ENCODE measurements at places on chromosomes 6 and 20.

GRCh38 chr6:111474771-111475170 lies 8.2 kb downstream of the REV3L start:
- DNase-seq = no peak

- DNase-seq = no peak
Measured at GRCh38 chr20:4134861-4135379, 119.6 kb upstream of the RNF24 start.

GRCh38 chr20:19907326-19908056 lies 109.7 kb upstream of the NAA20 start:
- DNase-seq = no peak

DNA sequence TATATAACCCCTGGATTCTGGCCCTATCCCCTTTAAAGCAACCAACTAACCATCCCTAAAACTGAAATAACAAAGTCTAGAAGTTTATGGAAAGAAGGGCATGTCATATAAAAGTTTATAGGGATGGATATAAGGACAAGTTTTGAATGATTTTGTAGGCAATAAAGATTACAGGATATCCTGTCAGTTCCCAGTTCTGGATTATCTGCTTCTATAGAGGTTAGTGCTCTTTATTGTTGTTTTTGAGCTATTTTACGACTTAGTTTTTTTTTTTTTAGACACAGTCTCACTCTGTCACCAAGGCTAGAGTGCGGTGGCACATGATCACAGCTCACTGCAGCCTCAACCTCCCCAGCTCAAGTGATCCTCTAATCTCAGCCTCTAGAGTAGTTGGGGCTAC lies 48.3 kb downstream of the ZFP64 start:
- DNase-seq = no peak

GRCh38 chr6:162538643-162539064 lies 188.9 kb downstream of the PRKN start:
- DNase-seq = no peak

DNA sequence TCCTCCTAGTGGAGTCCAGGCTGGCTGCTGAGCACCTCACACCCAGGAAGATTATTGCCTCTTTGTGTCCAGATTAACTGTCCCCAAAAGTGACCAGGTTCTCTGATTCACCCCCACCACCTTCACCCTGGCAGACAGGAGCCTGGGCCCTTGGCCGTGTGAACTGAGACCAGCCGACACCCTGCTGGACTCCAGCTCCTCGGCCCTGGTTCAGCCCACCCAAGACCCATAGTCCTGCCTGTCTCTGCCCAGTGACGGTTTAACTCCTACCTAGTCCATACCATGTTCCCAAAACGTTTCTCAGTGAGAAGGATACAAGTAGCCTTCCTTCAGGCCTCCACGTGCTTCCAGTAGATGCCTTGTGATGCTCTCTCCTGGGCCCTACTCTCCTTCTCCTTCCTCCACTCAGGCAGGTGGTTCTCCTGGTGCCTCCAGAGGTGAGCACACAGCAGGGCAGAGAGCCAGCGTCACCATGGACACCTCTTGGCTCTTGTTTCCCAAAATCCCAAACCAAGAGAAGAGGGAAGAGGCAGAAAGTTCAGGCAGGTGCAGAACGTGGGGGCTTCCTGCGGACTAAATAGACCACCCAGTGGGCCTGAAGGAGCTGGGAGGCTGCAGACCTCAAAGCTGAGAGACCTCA lies 134.4 kb upstream of the CST7 start:
- DNase-seq = peak; percentile 3

DNA sequence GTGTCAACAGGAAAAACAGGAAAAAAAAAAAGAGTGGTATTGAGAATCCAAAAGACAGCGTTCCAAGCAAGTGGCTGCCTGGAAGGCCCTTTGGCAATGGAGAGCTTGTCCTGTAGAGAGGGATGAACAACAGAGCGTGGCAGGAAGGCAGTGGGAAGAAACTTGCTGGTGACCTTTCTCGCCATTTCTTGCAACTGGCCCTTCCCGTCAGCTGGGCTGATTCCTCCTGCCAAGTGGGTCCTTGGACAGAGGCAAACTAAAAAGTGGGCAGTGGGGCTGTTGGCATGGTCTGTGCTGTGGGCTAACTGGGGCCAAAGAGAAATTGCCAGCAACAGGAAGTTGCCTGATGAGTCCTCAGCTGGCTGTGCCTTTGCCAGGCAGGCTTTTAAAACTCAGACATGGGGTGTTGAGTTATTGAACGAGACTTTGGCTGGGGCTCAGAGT lies 43.9 kb upstream of the CLDN20 start:
- no peak for DNase-seq

DNA sequence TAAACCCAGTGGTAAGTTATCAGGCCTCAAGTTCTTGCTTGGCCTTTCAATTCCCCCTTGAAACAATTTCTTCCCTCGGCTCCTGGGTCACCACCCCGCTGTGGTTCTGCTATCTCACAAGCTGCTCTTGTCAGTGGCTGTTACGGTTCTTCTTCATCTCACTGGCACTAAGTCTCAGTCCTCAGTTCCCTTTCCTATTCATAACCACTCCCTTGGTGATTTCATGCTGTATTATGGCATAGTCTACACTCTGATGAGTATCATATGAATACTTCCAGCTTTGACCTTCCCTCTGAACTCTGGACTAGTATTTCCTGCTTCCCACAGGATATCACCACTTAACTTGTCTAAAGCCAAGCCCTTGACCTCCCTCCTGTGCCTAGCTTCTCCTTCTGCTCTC lies 7.9 kb downstream of the TAAR1 start:
- no peak for DNase-seq

- DNase-seq = no peak
Measured at GRCh38 chr6:28565823-28566526, 40.3 kb downstream of the GPX5 start.

- DNase-seq = peak; percentile 43
Measured at GRCh38 chr6:170293341-170294231, 2.7 kb upstream of the DLL1 start.

GRCh38 chr20:44151621-44152416 lies 35.2 kb downstream of the JPH2 start:
- DNase-seq = no peak

DNA sequence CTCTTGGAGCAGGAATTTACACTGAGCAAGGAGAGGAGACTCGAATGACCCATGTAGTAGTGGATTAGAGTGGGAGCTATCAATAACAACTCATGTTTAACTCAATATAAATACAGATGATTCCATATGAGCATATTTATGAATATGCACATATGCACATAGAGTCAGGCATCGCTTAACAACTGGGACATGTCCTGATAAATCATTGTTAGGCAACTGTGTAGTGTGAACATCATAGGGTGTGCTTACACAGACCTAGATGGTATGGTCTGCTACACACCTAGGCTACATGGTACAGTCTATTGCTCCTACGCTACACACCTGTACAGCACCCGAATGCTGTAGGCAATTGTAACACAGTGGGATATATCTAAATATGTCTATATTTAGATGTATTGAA lies 75.9 kb upstream of the RALGAPA2 start:
- DNase-seq = no peak

- DNase-seq = no peak
Measured at GRCh38 chr6:137403855-137404254, 90.3 kb downstream of the OLIG3 start.

DNA sequence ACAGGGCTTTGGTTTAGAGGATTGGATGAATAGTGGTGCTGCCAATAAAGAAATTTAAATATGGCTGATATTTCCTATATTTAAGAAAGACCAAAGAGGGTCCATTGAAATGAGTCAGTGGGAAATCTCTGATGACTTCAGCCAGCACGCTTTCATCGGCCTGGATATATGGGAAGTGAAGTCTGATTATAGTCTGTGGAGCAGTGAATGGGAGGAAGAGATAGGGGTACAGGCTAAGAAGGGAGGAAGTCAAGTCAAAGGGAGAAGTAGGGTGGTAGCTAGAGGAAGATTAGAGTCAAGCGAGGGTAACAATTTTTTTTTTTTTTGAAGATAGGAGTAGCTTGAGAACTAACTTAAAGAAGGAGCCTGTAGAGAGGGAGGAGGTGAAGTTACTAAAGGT lies 22.7 kb downstream of the SLC16A10 start:
- no peak for DNase-seq

DNA sequence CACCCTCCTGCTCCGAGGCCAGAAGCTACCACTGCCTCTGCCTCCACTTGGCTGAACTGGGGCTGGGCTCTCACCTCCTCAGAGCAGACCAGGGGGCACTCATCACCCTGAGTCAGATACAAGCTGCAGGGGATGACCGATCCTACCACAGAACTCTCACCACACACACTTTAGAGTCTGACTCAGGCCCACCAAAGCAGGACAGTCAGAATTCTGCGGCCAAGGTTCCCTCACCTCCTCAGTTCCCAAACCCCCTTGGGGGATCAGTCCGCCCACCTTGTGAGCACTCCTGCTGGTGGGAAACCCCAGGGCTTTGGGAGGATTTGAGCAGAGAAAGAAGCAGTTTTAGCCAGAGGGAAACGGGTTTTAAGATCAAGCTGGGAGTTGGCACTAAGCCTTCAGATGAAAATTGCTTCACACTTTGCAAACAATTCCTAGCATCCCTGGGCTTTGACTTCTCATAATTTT lies 587.8 kb upstream of the JAG1 start:
- DNase-seq = no peak

GRCh38 chr6:113662688-113663333 lies 194.3 kb upstream of the MARCKS start:
- no peak for DNase-seq

DNA sequence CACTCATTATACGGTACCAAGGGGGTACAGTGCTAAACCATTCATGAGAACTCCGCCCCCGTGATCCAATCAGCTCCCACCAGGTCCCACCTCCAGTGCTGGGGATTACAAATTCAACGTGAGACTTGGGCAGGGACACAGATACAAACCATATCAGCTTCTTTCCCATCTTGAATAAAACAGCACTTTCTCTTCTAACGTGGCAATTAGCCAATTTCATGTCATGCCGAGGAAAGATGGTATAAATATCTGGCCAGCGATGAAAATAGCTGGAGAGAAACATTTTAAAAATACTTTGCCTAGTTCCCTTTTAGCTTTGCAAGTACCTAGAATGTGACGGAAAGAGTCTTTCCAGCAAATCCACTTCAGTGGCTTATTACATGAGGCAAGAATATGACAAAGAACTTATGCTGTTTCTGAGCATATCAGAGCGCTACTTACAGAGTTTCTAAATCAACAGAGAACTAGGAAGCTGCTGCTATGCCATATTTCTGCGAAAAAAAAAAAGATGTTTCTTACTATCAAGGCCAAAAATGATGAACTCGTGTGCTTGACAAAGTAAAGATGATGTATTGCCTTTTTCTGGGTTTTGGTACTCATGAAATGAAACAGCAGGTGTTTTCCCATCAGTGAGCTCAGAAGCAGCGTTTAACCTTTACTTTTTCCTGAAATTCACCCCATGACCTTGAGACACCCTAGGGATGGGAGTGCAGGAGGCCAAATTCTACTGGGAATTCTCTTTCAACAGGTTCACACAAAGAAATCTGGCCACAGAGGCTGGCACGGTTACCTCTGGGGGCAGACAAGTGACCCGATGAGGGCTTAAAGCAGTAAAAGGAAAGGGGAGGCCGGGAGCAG lies 37.9 kb downstream of the AGPAT4 start:
- DNase-seq = no peak

DNA sequence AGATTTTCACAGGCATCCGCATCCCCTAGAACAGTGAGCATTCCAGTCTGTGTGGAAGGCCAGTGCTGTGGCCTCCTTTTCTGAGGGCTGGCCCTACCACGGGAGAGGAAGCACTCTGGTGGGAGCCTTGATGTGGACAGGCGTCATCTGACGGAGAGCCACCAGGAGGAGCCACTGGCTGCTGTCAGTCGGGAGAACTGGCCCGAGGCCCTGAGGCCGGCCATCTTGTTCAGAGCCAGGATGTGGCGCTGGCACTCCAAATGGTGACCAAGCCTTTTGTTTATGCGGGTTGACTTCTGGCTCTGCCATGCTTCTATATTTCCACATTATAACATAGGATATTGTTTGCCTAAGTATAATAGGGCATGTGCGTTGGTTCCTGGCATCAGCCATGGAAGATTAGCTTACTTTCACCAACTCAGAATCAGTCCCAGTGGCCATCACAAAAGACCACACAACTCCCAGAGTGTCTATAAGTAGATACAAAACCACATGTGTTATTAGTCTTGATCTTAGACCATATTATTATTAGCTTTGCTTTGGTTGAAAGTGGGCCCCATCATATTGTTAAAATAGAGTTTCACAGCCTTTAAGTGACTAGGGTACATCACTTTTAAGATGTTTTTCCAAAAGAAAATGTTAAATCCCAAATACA lies 273.9 kb upstream of the TAB2 start:
- DNase-seq = no peak

GRCh38 chr6:123636282-123636681 lies 468 bp downstream of the TRDN start:
- no peak for DNase-seq

DNA sequence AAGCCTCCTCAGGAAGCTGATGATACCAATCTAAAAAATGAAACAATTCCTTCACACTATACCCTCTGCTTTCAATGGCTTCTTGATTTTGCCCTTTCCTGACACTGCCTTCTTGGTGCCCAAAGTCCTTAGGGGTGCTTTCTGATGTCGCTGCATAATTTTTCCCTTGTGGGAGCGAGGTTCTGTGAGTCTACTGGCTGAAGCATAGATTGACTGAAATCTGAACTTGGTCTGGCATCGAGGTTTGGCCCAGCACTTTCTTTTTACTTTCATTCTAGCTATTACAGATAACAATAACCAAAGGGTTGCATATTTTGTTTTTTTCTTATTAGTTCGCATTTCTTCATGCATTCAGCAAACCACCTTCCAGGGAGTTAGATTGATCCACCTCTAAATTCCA lies 65.8 kb downstream of the E2F3 start:
- no peak for DNase-seq

GRCh38 chr6:106250953-106251352 lies 74.6 kb downstream of the ATG5 start:
- no peak for DNase-seq

GRCh38 chr6:135191508-135192255 lies 10.6 kb downstream of the MYB start:
- DNase-seq = no peak

GRCh38 chr20:49186535-49187329 lies 1.4 kb downstream of the STAU1 start:
- DNase-seq = no peak

GRCh38 chr20:16020971-16021370 lies 552.3 kb downstream of the KIF16B start:
- DNase-seq = no peak

DNA sequence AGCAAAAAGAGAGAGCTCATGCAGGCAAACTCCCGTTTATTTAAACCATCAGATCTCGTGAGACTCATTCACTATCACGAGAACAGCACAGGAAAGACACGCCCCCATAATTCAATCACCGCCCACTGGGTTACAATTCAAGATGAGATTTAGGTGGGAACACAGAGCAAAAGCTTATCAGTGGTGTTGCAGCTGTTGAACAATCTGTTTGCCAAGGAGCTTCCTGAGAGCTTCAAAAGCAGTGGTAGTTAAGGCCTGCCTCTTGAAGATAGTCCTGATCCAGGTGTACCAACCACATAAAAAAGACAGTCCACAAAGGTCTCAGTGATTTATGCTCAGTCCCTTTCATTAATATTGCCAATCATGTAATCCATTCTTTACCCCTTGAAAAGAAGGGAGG lies 269.4 kb upstream of the IRAK1BP1 start:
- no peak for DNase-seq

GRCh38 chr20:49694450-49695071 lies 19.1 kb downstream of the B4GALT5 start:
- no peak for DNase-seq
